ENCODE measurements at places on chromosomes 12 and 14. TPM values are rescaled to one million over a fixed set of nuclear protein-coding genes. Genes with fewer than 3 reads are reported as not detected.

SMCO3 gene
- not detected for polyA plus RNA-seq

GRCh38 chr12:85507456-85507855 is 227.4 kb downstream of the ALX1 start:
- DNase-seq = no peak

SOAT2 gene
- polyA plus RNA-seq = 0.13 TPM

- DNase-seq = no peak
Observed at GRCh38 chr12:130109062-130109945, 53.0 kb upstream of the FZD10 start.

GRCh38 chr14:104936361-104937155 is 11.9 kb downstream of the PLD4 start:
- no peak for DNase-seq

Data from H1 (cell line).